Natural killer cell (primary cell): ENCODE measurements at places on chromosomes 1 and 21. TPM values are rescaled to one million over a fixed set of nuclear protein-coding genes. Genes with fewer than 3 reads are reported as not detected.

DNA sequence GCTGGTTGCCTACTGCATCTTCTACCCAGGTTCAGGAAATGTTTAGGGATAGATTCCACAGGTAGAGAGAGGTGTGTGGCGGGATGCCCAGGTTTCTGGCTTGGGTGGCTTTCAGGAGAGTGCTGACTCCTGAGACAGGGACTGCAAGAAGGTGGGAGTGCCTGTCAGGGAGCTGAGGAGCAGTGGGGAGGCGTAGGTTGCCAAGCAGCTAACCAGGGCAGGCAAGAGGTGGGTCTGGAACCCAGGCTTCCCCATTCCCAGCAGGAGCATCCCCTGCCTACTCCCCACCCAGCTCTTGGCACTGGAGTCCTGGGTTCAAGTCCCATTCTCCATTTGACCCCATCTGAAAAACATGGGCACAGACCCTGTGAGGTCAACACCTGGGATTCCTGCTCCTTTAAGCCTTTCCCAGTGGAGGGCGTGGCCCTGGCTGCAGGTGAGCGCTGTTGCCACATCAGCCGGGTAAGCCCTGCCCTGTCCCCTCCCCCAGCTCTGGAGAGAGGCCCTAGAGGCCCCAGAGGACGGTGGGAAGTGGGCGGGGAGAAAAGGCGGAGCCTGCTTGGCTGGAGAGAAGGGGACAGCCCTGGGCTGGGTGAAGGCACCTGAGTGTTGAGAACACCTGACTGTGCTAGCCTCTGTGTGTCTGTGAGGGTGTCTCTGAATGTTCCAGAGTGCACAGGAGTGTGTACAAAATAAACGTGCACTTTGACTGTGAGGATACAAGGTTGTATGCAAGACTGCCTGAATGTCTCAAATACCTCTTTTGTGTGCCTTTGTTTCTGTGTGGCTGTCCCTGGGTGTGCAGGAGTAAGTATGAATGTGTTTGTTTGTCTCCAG is 14.0 kb upstream of the SYNC start:
- DNase-seq: peak; percentile 61

GRCh38 chr21:38712664-38713063 is 93.1 kb upstream of the ETS2 start:
- DNase-seq: no peak

DNA sequence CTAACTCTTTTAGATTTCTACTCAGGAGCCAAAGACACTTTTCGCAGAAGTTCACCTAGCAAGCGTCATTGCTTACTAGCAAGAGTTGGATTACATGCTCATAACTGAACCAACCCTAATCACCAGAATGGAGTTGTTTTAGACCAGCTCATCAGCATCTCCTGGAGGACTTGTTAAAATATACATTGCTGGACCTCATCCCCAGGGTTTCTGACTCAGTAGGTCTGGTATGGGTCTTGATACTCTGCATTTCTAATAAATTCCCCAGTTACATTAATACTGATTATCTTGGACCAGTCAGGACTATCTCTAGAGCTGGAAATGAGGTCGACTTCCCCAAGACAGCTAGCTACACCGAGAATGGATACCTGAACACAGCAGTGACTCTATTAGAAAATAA is 9.7 kb upstream of the PRDX6 start:
- no peak for DNase-seq

- DNase-seq: no peak
Observed at GRCh38 chr1:83818916-83819315, 180.0 kb downstream of the TTLL7 start.

HEYL gene
- not detected for total RNA-seq

GREM2 gene
- 0.08 TPM for total RNA-seq

DNA sequence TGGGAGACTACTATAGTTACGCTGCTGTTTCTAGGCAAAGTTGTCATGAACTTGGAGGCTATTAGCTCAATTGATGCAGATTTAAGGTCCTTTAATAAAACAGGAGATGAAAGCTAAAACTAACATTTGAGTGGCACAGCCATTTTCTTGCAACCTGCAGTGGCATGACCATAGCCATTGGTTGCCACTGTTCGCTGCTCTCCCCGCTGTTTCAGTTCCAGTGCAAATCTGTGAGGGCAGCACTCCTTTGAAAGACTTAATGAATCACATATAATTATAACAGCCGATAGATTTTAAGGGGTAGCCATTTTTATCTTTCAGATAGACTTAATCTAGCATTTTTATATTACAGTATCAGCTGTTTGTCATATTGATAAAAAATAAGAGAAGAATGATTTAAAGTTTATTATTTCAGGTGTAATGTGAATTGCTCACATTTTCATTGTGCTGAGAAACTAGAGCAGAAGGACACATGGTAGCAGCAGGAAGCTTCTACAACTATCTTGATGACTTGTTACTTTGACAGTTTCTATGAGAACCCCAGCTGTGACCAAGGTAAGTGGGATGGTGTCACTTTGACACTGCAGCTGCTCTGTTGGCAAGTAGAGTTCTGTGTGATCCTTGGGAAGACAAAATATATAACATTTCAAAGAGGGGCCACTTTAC is 203.7 kb downstream of the PLA2G4A start:
- no peak for DNase-seq

- DNase-seq: no peak
Observed at GRCh38 chr21:44710294-44710665, 1.1 kb downstream of the TSPEAR start.

DNA sequence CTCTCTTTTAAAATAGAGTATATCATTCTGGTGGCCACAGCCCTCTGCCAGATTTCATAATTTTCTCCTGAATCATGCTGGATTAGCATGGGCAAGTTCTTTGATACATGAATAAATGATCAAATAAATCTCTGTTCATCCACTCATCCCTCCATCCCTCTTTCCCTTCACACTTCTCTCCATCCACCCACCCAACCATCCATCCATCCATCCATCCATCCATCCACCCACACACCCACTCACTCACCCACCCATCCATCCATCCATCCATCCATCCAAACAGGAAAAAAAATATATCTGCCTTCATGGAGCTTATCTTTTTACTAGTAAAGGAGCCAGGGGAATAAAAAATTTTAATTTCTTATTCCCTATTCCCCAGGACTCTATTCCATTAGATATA is 49.3 kb downstream of the URB2 start:
- DNase-seq: no peak

DPT gene
- total RNA-seq: not detected

GRCh38 chr21:34298534-34299167 is 65.2 kb upstream of the KCNE2 start:
- no peak for DNase-seq

DNA sequence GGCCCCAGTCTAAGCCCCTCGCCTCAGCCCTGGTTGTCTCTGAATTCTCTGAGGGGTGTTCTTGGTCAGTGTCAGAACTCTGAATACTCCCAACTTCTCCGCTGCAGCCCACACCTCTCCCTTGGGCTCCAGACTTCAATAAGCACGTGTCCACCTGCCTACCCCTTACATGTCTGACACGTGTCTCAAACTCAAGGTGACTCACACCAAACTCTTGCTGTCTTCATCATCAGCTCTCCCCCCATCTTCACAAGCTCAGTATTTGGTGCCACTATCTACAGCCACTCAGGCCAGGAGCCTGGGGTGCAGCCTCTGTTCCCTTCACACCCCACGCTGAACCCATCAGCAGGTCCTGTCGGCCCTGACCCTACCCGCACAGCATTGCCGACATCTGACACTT is 18.8 kb upstream of the UBXN10 start:
- no peak for DNase-seq

- DNase-seq: no peak
Observed at GRCh38 chr1:159763686-159764085, 17.1 kb upstream of the DUSP23 start.

DNA sequence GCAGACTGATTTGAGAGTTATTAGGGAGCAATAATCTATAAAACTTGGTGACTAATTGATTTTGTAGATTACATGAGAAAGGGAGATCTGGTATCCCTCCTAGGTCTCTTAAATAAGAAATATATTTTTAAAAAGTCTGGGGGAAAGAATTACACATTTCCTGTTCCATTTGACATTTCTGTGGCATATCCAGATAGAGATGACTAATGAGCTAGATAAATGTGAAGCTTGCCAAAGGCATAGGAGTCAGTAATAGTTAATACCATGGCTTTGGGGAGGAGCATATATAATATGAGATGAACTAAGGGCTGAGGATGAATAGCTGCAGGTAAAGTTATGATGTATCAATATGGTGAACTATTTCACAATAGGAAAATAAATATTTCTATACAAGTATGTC is 663.7 kb downstream of the PTPRC start:
- no peak for DNase-seq

- DNase-seq: no peak
Observed at GRCh38 chr1:2195785-2196184, 1.2 kb upstream of the FAAP20 start.

DNA sequence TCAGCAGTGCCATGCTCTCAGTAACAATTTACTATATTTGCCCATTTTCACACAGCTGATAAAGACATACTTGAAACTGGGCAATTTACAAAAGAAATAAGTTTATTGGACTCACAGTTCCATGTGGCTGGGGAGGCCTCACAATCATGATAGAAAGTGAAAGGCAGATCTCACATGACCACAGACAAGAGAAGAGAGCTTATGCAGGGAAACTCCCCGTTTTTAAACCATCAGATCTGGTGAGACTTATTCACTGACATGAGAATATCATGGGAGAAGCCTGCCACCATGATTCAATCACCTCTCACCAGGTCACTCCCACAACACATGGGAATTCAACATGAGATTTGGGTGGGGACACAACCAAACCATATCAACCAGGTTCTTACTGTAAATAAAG is 112.1 kb upstream of the C1orf87 start:
- DNase-seq: no peak

PALMD gene
- not detected for total RNA-seq

DNA sequence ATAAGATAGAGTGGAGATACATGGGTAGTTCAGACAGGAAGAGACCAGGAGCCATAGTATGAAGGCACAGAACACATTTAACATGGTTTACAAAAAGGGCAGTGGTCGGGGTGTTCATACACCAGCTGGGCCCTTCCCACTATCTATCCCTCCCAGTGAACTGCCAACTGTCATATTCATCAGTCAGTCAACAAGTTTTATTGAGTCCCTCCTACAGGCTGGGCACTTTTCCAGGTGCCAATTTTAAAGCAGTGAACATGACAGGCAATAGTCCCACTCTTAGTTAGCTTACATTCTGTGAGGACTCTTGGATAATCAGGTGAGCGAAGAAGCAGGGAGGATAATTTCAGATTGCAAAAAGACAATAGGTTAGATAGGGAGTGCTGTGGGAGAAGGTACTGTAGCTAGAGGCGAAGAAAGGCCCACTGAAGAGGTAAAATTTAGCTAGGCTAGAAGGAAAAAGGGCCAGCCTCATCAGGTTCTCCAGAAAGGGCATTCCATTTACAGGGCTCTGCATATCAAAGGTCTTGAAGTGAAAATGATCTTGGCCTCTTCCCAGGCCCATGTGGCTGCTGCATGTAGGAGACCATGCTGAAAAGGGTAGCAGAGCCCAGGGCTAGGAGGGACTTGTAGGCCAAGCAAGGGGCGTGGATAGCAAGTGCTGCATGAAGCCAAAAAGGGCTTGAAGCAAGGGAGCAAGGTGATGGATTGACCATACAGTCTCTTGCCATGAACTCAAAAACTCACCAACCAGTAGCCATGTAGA is 274.7 kb upstream of the SNX7 start:
- no peak for DNase-seq

DNA sequence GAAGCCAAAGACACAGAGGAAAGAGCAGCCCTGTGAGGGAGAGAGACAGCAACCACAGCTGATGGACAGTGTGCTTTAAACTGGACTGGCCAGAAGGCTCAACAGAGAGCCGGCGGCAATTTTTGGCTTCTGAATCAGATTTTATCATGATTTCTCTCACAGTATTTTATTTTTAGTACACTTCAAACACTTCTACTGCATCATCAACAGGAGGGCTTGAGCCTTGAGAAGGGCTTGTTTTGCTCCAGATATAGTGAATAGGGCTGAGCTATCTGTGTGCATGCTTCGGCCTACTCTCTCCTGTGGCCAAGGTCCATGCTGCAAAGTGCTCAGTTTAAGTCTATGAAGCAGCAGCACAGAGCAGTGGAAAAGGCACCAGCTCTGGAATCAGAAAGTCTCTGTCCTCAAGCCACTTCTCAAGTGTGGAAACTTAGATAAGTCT is 33.3 kb downstream of the ADCY10 start:
- no peak for DNase-seq

GRCh38 chr1:189351960-189352359 is 1125.7 kb downstream of the BRINP3 start:
- DNase-seq: no peak

LCE1A gene
- total RNA-seq: not detected

DNA sequence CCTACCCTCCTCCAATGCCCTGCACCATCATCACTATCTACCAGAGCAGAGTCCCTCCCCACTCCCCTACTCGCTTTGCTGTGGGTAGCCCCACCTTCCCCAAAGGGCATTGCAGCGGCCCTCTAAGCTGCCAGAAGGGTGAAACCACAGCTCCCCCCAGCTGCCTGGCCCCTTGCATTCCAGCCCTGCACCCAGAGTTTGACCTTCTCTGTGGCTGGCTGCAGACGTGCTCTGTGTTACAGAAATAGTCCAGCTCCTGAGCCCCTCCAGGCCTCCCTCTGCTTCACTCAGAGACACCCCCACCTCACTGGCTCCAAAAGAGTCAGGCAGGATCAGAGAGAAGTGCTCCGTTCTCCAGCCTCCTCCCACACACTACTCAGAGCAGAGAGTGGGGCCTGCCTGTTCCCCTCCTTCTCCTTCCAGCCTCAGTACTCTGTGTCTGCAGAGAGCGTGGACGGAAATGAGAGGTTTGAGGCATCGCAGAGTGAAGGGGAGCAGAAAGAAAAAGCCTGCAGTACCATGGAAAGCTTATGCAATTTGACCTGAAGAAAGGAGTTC is 63.2 kb downstream of the PLEKHA6 start:
- DNase-seq: peak; percentile 10

NEK2 gene
- 1.0 TPM for total RNA-seq

AQP10 gene
- total RNA-seq: not detected

LRRC52 gene
- not detected for total RNA-seq

DNA sequence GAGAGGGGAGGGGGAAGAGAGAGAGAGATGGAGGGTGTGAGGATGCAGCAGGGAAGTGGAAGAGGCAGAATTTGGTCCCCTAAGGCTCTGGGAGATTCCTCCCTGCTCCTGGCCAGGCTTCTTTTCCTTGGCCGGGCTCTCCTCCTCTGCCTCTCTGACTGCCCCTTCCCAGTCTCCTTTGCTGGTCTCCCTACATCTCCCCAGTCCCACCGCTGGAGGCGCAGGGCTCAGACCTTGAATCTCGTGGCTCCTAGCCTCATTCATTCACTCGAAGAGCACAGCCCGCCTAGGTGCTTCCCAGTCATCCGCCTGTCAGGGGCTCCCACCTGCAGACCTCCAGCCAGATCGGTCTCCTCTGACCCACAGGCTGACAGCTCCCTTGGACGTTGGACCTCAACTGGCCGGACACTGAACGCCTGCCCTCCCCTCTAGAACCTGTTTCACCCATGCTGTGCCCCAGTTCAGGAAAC is 76.5 kb downstream of the VWA5B1 start:
- no peak for DNase-seq

DNA sequence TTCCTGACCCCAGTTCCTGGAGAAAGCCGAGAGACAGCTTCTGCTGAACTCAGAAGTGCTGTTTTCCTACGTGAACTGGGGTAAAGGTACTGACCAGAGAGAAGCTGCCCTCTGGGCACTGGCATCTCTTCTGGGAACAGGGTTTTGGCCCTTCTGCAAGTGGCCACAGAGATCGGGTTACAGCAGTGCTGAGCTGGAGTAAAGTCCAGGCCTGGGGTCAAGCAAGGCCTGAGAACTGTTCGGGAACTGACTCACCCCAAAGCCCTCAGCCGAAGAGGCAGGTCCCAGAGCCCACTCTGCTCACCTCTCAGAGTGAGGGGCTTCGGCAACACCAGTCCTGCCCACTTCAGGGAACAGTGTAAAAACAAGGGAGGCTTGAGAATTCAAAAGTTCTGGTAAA is 177.2 kb upstream of the RUNX1 start:
- DNase-seq: no peak

FAM131C gene
- not detected for total RNA-seq

MSH4 gene
- total RNA-seq: 0.45 TPM
